Motor neuron (in vitro differentiated cells): ENCODE measurements at places on chromosomes 12 and 14. TPM values are rescaled to one million over a fixed set of nuclear protein-coding genes. Genes with fewer than 3 reads are reported as not detected.
A peak's percentile ranks its signal among the peaks of the same experiment; 100 is the strongest.

- peak; percentile 70 for ATAC-seq
Measured at GRCh38 chr14:25833341-25834126, 764.3 kb downstream of the NOVA1 start.

GRCh38 chr12:89345830-89346740, 6.2 kb downstream of the DUSP6 start:
- ATAC-seq: peak; percentile 59

DNA sequence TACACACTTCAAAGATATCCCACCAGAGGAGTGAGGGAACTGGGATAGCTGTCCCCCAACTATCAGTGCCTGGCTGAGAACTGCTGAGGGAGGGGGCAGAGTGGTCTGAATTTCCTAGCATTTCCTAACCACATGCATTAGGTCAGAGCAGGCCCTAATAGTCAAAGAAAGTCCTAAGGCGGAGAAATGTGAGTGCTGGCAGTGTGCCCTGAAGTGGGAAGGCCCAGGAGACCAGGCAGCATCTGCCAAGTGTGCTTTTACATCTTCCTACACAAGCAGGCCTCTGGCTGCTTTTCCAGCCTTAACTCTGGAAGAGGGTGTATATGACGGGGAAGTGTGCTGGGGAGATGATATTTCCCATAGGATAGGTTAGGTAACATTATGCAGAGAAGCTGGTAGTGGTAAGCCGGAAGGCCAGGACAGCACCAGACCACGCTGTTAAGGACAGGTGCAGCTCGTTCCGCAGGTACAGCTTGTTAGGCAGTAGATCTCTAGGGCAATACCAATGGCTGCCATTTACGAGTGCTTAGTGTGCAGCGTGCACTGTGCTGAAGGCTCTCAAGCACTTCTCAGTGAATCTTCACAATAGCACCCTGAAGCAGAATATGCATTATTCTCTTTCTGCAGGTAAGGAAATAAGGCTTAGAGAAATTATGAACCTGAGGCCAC, 9.1 kb upstream of the CCDC198 start:
- ATAC-seq: no peak

DNA sequence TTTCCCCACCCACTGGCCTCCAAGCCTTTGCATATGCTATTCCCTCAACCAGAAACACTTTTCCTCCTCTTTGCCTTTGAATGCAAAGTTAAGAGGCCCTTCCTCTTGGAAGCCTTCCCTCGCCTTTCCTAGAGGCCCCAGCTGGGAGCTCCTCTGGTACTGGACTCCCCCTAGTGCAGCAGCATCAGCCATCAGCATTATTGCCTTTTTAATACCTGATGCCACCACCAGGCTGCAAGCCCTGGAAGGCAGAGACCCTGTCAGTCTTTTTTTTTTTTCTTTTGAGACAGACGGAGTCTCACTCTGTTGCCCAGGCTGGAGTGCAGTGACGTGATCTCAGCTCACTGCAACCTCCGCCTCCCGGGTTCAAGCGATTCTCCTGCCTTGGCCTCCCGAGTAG, 19.1 kb upstream of the PLA2G1B start:
- ATAC-seq: no peak

- no peak for ATAC-seq
Measured at GRCh38 chr14:40199101-40199500, 766.9 kb upstream of the FBXO33 start.

DNA sequence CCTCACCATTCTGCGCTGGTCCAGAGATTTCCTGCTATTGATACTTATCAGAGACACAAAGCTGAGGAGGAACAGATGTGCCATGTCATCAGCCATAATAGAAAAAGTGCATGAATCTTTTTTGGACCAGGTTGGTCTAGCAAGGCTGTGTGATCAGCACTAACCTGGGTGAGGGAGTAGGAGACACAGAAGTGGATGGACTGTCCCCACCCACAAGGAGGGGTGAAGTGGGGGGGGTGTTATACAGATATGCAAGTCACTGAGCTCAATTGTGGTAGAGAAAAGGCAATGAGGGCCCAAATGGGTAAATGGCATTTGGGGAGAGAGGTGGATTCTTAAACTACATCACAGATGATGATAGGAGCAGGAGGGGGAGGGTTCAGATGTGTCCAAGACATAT, 123.0 kb downstream of the SAMD4A start:
- ATAC-seq: no peak

- no peak for ATAC-seq
Measured at GRCh38 chr12:120734210-120734609, 8.6 kb downstream of the ACADS start.

DNA sequence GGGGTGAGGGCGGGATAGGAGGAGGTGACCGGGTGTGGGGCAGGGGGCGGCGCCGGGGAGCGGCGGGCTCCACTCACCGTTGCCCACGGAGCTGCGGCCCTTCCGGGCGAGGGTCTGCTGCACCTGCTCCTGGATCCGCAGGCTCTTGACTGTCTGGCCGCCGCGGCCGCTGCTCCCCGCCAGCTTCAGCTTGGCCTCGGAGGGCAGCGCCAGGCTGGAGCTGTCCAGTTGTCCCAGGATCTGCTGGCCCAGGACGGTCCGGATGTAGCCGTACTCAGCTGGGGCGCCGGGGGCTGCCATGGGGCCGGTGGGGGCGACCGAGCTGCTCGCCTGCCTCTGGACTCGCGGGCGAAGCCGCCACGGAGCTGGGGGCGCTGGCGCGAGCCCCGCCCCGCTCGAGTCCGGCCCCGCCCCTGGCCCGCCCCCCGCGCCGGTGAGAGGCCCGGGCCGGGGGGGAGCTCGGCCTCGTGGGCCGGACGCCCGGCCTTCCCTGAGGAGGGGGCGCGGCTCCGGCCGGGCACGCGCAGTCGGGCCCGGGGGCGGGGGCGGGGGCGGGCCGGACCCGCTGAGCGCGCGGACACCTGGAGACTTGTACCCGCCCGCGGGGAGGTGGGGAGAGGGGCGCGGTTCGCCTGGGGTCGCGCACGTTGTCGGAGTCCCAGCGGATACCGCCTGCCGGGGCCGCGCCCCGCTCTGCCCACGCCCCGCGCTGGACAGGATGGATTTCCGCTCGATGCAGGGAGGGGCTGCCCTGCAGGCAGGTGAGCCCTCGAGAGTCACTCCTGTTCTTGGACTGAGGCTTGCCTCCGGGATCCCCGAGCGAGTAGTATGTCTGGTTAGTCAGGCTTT, at the start of gene PKP2:
Gene PKP2 (minus strand): TSS at position 346 of the 849 bp plus-strand sequence. CDS start 46 bp downstream, at position 300.
- peak; percentile 44 for ATAC-seq

DNA sequence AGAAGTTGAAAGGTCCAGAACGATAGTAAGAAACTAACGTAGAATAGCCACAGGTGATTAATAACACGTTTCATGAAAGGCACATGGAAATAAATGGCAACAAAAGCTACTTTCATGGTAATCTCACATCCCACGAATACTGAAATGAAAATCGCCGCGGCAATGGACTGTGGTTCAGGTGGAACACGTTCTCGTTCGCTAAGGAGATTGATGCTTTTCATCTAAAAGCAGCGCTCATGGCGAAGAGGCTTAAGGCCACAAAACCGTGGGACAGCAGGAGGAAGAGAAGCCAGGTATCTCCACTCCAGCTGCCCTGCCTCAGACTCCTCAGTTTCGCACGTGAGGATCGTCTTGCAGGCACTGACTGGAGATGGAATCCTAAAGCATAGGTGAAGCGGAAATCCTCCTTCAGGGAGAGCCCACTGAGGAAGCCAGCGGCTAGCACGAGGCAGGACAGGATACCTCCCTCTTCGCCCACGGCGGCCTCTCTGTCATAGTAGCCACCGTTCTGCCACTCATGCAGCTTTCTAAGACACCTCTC, 696 bp upstream of the GPHN start:
- ATAC-seq: peak; percentile 54

DNA sequence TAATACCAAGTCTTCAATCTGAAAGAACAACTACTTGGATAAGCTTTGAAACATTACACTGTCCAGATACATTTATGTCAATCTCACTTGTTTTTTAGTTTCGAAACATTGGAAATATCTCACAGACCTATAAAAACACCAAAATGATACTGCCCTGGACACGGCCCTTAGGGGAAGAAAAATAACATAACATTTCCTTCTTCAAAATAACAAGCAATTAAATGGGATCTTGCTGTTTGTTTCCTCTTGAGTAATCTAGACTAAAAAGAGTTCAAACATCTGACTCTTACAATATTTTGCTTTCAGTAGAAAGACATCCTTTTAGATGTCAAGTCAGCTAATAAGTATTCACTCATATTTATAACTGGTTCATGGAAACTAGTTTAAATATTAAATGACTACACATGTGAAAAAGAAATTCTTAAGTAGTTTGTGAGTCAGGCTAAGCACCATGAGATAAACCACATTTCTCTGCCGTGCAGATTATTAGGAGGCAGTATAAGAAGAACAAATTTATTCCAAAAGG, 87.5 kb downstream of the EPS8 start:
- ATAC-seq: no peak

GRCh38 chr12:103731539-103731938, 109.5 kb downstream of the NT5DC3 start:
- no peak for ATAC-seq

DNA sequence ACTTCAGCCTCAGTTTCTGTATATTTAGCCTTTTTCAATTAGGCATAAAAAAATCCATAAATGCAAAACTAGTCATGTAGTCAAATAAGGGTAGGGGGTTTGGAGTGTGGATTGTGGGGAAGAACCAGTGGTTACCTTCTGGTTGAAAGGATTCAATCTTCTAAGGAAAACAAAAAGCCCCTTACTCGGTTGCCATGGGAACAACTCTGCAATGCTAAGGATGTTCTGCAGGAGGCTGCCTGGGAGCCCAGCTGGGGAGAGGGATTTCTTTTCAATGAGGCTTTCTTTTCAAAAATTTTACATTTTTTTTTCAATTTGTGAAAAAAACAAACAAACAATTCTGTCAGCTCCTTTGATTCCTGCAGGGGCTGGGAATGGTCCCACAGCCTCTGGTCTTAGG, 67.2 kb downstream of the SLC8A3 start:
- ATAC-seq: no peak

- no peak for ATAC-seq
Measured at GRCh38 chr12:105214670-105215375, 21.2 kb downstream of the APPL2 start.

DNA sequence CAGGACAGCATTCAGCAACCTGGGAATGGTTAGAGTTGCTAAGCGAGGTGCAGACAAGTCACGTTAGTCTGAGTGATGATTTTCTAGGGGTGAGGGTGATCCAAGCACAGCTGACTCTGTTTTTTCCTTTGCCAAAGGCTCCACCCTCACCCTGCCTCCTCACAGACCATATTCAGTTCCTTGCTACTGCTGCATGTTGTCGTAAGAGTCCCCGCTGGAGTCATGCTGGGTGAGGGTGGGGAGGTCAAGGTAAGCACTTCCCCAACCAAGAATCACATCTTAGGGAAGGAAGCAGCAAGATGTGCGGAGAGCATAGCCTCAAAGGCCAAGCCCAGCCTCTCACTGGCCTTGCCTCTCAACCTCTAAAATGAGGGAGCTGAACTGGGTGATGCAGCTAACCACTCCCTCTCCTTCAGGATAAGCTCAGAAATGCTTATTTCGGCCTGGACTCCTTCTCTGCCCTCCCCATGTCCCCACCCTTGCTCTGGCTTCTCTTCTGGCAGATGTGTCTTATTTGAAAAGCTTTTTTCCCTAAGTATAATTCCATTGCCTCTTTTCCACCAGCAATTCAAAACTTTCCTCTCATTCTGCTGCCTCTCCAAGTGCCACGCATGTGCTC, 66.9 kb upstream of the ACTN1 start:
- peak; percentile 94 for ATAC-seq

- ATAC-seq: peak; percentile 90
Measured at GRCh38 chr12:24679126-24679525, 269.8 kb downstream of the BCAT1 start.

GRCh38 chr12:20040831-20041230, 327.5 kb upstream of the PDE3A start:
- peak; percentile 44 for ATAC-seq

GRCh38 chr12:2895051-2895451, 4.4 kb downstream of the TULP3 start:
- no peak for ATAC-seq

- ATAC-seq: no peak
Measured at GRCh38 chr12:53483979-53484377, 15.3 kb downstream of the MAP3K12 start.

GRCh38 chr14:93888995-93889394, 38.1 kb upstream of the FAM181A start:
- ATAC-seq: no peak

- ATAC-seq: no peak
Measured at GRCh38 chr14:64026600-64026999, 173.8 kb downstream of the SYNE2 start.

- ATAC-seq: no peak
Measured at GRCh38 chr12:65511912-65512311, 233.4 kb downstream of the MSRB3 start.

- ATAC-seq: no peak
Measured at GRCh38 chr14:33590891-33591630, 359.8 kb downstream of the EGLN3 start.

GRCh38 chr12:113154351-113154973, 4.9 kb downstream of the CFAP73 start:
- peak; percentile 23 for ATAC-seq

- no peak for ATAC-seq
Measured at GRCh38 chr14:91753501-91754128, 21.7 kb upstream of the CATSPERB start.

DNA sequence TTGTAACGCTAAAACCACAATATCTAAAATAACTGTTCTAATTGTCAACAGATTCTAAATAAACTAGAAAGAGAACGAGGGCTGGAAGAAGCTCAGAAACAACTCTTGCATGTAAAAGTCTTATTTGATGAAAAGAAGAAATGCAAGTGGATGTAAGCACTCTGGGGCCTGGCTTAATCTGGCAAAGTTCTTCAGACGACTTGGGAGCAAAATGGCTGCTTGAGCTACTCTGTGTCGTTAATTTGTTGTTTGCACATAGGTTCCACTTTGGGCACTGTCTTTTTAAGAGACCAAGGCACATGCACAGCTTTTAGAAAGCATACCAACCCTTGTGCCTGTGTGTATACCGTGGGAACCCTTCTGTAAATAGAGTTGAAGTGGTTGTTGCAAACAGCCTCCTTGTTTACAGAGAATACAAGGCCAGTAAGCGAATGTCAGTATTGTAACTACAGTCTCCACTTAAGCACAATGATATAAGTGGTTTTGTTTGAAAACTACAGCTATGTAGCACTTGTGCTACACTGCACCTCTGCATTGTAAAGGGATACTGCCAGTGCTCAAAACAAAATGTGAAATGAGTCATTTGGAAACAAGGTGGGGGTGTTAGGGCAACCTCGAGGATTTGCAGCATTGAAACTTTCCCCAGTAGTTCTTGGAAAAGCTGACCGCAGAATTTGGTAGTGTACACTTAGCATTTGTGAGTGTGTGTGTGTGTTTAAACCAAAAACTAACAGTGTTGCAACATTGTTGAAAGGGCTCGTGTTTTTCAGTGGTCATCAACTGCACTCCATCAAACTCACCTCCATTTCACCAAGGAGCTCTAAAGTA, 154.3 kb downstream of the CEP83 start:
- ATAC-seq: no peak

The ZCRB1 gene
- total RNA-seq: 45.6 and 47.6 TPM in 2 replicates

The SLC10A1 gene
- total RNA-seq: 1.1 and 1.4 TPM in 2 replicates

The FOXG1 gene
- total RNA-seq: 0.62 and 0.68 TPM in 2 replicates

The NTS gene
- 1.9 and 2.2 TPM in 2 replicates for total RNA-seq

The KRT71 gene
- 0.49 and 0.52 TPM in 2 replicates for total RNA-seq

The TAS2R10 gene
- total RNA-seq: 0.32 and 0.50 TPM in 2 replicates

The COCH gene
- total RNA-seq: 8.5 and 11.0 TPM in 2 replicates

The SUSD6 gene
- total RNA-seq: 15.0 and 16.3 TPM in 2 replicates

The GXYLT1 gene
- 11.8 and 19.0 TPM in 2 replicates for total RNA-seq

The ATXN3 gene
- total RNA-seq: 17.3 and 25.3 TPM in 2 replicates
